ENCODE measurements at places on chromosomes 16 and 17.

DNA sequence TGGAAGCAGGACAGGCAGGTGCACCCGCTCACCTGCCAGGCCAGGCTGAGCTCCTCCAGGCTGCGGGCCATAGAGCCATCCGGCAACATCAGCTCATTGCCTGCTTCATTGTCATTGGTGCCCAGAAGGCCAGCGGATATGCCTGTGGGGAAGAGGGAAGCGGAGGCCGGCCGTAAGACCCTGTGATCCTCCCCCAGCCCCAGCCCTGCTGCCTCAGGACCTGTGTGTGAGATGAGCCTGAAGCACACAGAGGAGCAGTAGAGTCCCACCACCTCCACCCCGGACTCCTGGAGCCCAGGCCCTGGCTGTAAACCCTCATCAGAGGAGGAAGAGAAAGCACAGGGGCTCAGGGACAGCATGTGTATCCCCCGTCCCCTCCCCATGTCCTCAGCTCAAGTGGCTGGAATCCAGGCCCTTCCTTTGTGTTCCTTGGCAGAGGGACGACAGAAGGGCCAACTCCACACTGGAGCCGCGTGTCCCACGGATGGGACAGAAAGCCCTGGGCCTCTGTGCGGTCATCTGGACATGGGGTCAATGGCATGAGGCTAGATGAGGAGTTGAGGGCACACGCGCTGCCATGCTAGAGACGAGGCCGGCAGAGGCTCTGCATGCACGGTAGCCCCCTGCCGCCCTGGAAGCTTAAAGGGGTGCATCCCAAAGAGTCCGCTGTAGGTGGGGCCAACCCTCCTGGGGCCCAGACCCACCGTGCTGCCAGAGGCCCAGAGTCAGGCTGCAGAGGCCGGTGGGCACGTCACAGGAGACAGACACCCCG is 39.1 kb downstream of the RMI2 start:
- no peak for DNase-seq

GRCh38 chr17:55859301-55859795 is 108.5 kb downstream of the PCTP start:
- DNase-seq: no peak

DNA sequence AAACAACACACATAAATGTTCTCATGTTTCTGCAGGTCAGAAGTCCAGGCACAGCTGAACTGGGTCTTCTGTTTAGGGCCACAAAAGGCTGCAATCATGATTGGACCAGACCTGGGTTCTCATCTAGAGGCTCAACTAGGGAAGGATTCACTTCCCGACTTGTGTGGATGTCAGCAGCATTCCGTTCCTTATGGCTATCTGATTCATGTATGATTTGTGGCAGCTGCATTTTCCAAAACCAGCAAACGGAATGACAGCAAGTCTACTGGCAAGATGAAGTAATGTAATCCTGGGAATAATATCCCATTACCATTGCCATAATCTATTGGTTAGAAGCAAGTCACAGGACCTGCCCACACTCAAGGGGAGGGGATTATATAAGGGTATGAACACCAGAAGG is 22.1 kb downstream of the CEP112 start:
- no peak for DNase-seq

- DNase-seq: no peak
Observed at GRCh38 chr16:78183437-78184237, 84.2 kb downstream of the WWOX start.

DNA sequence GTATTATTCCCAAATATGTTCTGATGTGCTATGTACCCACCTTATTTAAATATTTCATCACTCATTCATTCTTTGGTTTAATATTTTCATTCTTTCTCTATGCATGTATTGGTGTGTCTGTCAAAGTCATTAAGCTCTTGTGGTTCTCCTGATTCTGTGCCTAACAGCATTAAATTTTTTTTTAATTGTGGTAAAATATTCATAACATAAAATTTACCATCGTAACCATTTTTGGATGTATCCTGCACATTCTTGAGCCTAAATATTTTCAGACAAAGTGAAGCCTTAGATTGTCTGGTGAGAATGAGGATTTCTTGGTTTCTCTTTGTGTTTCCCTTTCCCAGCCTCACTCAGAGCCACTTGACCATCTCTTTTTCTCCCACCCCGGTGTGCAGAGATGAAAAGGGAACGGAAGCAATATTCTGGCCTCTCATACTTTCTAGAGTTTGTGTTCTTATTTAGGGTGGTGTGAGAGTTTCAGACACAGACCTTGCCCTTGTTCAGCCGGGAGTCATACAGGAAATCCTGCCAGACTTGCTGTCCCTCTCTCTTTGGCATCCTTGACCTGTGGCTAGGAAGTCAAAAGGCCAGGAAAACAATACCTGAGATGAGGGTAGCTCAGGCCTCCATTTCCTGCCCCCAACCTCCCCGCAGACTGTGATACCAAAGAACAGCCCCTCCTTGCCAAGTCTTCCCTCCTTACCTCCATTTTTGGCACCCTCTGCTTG is 4.9 kb downstream of the CCL5 start:
- DNase-seq: no peak

- DNase-seq: no peak
Observed at GRCh38 chr17:6387858-6388257, 47.1 kb downstream of the AIPL1 start.

- DNase-seq: no peak
Observed at GRCh38 chr17:78888941-78889518, 14.0 kb downstream of the CEP295NL start.

- no peak for DNase-seq
Observed at GRCh38 chr17:61088556-61088955, 311.1 kb upstream of the TBX2 start.

DNA sequence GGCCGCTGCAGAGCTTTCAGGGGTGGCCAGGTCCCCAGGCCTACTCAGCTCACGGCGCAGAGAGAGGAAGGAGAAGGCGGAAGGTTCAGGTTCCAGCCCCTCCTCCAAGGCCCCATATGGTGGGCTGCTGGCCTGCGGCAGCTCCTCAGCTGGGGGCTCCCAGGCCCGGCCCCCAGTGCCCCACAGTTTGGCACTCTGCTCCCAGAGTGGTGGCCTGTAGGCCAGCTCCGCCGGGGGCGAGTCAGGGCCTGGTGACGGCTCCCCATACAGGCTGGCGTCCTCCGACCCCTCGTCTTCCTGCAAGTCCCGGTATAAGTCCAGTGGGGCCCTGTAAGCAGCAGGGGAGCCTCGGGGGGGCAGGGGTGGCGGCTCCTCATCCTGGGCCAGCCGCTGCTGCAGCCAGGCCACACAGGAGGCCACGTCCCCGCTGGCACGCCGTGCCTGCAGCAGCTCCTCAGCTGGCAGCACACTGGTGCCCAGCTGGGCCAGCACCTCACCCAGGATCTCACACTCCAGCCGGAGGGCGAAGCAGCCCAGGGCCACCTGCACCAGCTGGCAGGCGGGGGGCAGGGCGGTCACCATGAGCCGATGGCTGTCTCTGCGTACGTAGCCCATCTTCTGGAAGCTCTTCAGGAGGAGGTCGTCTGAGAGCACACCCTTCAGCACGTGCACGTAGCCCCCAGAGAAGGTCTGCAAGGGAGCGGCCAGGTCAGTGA is 3.7 kb downstream of the SPATA2L start:
- DNase-seq: no peak

GRCh38 chr17:80874866-80875445 is 116.7 kb upstream of the CHMP6 start:
- DNase-seq: no peak

DNA sequence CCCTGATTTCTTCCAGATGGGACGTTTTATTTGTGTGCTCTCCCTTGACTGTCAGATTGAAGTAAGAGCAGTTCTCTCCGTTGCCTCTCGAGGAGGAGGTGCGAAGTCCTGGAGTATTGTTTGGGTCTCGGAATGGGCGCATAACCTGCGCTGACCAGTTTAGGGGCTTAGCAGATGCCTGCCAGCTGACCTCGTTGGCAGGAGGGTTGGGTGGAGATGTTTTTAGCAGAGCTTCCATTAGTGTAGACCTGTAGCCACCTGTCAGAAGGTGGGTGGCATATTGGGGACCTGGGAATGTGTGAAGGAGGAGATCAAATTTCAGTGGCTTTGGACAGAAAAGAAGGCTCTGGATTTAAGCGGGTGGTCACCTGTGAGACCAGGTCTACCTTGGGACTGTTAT is 3.6 kb downstream of the RASD1 start:
- no peak for DNase-seq

- DNase-seq: no peak
Observed at GRCh38 chr16:4060823-4061222, 55.4 kb downstream of the ADCY9 start.

DNA sequence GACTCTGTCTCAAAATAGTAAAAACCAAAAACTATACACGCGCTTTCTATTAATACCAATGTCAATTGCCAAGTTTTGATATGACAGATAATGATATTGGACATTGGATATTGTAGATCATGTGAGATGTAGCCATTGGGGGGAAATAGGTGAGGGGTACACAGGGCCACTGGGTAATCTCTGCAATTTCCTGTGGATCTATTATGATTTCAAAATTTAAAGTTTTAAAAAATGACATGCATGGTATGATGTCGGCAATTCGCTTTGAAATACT is 266.0 kb downstream of the PARN start:
- no peak for DNase-seq

DNA sequence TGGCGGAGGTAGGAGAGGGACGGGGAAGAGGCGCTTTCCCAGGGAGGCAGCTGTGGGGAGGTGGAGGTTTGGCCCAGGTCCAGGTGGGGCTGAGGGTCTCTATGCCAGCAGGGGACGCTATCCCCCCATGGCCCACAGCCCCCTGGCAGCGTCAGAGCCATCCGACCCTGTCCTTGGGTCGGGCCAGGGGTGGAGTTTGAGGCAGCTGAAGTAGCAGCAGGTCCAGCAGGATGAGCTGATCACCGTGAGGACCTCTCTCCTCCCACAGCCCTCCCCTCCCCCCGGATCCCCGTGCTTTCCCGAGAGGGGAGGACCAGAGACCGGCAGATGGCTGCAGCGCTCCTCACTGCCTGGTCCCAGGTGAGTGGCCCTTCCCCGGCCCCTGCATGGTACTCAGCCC is 3.2 kb downstream of the ZNF205 start:
- no peak for DNase-seq

DNA sequence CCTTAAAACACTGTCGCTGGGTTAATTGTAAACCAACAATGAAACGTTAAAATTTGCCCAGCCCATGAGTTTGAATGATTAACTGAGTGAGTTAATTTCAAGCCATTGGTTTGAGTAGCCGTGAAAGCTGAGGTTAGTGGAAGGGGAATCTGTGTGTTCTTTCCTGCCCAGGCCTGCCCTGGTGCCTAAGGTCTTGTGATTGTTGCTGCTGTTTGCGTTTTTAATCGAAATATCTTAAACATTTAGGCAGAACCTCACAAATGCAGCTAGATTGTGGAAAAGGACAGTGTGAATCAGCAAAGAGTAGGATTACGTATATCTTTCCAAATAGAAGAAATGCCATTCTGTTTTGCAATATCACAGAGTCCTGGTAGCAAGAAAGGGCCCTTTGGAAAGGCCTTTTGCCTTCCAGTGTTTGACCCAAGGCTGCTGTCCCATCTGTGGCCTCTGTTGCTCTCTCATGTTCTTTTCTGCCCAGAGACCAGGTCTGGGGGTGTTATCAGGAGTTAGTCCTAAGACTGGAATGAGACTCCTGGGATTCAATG is 113.8 kb downstream of the MSI2 start:
- DNase-seq: no peak

GRCh38 chr17:21352221-21352980 is 23.8 kb upstream of the KCNJ12 start:
- DNase-seq: no peak

DNA sequence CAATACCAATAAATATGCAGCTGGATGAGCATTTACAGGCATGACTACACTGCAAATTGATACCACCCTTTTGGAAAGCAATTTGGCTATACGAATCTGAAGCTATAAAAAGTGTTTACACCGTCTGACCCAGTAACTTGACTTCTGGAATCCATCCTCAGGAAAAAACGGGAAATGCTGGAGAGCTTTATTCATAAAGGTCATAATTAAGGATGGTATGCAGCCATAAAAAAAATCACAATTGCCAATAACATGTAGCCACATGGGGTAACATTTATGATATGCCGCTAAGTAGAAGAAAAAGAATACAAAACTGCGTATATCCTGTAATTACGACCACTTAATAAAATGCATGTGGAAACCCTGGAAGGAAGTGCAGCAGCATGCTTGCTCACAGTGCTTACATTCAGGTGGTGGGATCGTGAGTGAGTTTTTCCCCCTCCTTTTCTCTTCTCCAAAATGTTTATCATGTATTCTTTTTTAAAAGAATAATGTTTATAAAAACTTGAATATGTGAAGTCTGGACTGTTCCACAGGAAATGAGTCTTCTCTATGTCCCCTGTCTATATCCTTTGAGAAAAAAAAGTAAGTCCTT is 34.2 kb downstream of the COPRS start:
- no peak for DNase-seq

GRCh38 chr16:49349446-49350168 is 24.0 kb upstream of the C16orf78 start:
- DNase-seq: no peak

GRCh38 chr16:56983211-56983751 is 6.1 kb upstream of the NLRC5 start:
- no peak for DNase-seq

- DNase-seq: peak; percentile 78
Observed at GRCh38 chr17:60142872-60143499, 6.8 kb upstream of the CA4 start.

- no peak for DNase-seq
Observed at GRCh38 chr17:27635275-27635823, 4.4 kb downstream of the LGALS9 start.

DNA sequence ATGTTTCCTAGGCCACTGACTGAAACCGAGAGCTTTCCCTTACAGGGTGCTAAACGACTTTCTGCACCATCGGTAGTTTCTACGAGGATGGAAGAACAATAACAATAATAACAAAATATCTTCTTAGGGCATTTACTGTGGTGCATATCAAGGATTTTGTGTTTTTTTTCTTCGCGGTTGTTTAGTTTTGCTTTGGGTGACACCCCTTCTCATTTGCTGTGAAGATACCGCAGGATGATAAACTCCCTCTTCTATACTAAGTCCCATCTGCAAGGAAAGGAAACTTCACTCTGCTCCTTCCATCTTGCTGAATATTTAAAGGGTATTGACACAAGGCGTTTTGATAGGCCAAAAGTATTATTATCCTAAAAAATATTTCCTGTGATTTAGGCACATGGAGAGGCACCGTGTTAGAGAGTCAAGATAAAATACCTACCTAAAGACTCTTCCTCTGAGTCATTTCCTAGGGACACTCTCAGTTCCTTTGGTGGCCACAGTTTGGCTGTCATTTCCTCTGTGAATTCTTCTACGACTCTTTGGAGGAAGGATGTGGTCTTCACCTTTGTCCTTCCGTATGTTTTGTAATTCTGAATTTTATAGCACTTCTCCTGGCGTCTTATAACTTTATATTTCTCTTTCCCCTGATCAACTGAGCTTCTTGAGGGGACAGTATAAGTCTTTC is 318.8 kb downstream of the CDH13 start:
- DNase-seq: no peak

GRCh38 chr17:76566613-76566943 is 19.1 kb downstream of the ST6GALNAC2 start:
- DNase-seq: no peak

GRCh38 chr16:9015489-9015888 is 51.8 kb upstream of the USP7 start:
- DNase-seq: no peak

GRCh38 chr17:77737442-77738265 is 220.8 kb upstream of the TNRC6C start:
- DNase-seq: peak; percentile 14
